ENCODE measurements at places on chromosomes 6 and 20.

DNA sequence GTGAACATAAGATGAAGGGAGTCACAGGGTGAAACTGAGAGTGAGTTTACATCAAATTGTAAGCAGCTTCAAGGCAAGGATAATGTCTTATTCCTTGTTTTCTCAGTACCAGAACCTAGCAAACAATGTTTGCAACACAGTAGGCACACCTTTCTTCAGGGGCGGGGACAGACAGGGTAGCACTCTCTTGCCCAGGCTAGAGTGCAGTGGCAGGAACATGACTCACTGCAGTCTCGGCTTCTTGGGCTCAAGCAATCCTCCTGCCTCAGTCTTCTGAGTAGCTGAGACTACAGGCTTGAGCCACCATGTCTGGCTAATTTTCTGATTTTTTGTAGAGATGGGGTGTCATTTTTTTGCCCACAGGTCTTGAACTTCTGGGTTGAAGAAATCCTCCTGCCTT, 299.8 kb downstream of the CD83 start:
- no peak for DNase-seq

DNA sequence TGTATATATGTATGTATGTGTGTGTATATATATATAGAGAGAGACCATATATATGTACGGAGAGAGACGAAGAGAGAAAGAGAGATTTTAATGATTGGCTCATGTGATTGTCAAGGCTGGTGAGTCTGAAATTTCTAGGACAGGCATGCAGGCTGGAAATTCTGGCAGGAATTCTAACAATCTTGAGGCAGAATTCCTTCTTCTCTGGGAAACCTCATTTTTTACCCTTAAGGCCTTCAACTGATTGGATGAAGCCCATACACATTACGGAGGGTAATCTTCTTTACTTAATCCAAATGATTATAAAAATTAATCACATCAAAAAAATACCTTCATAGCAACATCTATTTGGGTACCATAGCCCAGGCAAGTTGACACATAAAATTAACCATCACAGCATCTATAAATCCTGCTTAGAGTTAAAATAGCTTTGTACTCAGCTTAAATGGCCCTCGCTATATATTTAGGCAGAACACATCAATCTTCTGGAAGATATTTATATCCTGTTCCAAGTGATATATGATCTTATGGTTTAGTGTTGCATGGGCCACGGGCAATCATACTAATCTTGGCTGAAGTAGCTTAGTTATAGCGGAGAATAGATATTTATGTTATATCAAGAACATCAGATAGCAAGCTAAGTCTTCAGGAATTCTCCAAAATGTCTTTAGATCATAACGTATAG, 36.6 kb downstream of the ABRACL start:
- no peak for DNase-seq

- no peak for DNase-seq
These were observed 38.8 kb downstream of the C6orf52 start for GRCh38 chr6:10655508-10656055.

GRCh38 chr20:43838703-43839060, 76.0 kb upstream of the TOX2 start:
- DNase-seq = no peak

- no peak for DNase-seq
These were observed 183.2 kb downstream of the HIVEP2 start for GRCh38 chr6:142761756-142762155.

- DNase-seq = no peak
These were observed 66.5 kb upstream of the LY86 start for GRCh38 chr6:6521961-6522482.

DNA sequence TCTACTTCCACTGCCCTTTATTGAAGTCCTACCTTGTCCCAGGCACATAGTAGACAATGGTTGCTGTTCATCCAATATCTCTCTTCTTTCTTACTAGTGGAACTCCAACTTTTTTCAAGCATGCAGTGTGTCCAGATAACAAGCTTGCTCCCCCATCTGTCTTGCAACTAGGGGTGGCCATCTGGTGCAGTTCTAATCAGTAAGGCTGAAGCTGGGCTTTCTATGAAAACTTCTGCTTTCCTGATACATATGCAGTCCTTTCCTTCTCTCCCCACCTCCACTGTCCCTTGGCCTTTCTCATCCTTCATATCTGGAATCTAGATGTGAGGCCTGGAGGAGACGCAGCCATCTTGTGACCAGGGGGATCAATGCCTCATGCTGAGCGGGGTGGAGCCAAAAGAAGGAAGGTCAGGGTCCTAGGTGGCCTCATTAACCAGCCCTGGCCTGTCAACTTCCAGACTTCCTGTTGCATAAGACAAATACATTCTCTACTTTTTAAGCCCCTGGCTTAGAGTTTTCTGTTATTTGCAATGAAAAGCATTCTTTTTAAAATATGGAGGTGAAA, 59.6 kb upstream of the ZFP64 start:
- DNase-seq = no peak

DNA sequence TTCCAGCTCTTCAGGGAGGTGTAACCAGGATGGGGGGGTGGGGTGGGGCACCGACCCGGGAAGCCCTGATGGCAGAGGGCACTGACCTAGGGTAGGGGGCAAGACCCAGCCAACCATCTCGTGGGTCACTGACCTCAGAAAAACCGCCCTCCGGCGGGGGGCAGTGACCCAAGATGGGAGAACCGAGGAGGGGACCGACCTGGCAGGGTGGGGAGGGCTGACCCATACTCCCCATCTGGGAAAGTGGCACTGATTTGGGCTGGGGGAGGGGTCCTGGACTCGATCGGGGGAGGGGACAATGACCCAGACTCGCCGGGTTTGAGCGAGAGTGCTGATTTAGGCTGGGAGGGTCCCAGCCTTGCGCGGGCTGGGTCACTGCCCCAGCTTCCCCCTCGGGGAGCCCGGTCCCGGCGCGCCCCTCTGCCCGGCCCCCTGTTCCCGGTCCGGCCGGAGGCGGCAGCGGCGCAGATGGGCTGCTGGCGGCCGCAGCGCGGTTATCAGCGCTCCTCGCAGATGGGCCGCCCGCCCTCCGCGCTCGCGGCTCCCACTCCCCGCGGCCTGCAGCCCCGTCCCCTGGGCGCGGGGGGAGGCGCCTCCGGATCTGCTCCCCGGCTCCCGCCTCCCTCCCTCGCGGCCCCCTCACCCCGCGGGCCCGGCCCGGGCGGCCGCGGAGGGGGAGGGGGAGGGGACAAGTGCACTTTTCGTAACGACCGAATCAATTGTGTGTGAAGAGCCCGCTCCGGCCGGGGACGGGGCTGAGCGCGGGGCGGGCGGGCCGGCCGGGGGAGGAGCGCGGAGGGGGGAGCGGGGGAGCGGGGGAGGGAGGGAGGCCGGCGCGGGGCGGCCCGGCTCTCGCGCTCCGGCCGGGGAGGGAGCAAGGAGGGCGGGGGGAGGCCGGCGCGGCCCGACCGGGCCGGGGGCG, 2.2 kb downstream of the NOL4L start:
- DNase-seq = no peak

DNA sequence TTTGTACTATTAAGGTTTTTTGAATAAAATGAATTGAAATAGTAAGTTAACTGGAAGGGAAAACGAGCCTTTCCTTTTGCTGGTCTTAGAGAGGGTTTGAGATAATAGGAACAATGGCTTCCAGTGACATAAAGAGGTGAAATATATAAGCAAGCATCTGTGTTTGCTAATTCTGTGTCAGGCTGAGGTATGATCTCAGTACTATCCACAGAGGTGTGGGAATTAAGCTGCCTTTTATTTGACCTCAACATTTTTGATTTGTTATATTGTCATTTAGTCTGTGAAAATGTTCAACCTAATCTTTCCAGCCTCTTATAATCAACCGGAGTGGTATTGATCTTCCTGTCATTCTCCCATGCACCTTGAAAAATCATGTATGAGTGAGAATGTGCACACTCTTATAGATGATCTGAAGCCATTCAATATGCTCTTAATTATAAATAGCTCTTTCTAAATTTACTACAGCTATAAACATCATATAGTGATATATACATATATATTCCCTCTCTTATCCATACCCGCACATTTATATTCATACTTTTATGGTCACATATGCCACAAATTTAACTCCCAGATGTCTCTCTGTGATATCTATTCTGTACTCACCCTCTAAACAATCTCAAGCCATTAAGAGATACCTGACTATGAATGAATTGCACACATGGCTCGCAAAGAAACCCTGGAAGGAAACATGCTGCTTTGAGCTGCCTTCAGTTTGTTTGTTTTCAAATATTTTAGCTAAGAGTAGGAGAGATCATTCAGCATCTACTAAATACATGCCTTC, 754.7 kb upstream of the NRSN1 start:
- no peak for DNase-seq

- no peak for DNase-seq
These were observed 47.7 kb downstream of the CTNNBL1 start for GRCh38 chr20:37741570-37741969.

DNA sequence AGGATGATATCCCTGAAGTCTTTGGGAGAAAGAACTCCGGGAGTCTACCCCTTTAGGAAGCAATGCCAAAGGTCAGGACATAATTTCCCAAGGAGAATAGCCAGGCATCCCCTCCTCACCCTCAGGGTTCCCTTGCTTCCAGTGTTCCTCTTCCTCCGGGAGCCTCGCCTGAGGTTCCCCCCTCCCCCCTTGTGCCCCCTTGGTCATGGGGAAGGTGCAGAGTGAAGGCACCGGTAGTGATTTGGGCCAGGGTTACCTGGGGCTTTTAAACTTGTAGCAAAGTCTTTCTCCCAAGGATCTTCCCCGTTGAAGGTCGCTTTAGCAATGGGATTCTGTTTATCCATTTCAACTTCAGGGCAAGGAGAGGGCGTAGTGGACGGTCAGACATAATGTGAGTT, 1.2 kb downstream of the ISM1 start:
- DNase-seq = no peak

DNA sequence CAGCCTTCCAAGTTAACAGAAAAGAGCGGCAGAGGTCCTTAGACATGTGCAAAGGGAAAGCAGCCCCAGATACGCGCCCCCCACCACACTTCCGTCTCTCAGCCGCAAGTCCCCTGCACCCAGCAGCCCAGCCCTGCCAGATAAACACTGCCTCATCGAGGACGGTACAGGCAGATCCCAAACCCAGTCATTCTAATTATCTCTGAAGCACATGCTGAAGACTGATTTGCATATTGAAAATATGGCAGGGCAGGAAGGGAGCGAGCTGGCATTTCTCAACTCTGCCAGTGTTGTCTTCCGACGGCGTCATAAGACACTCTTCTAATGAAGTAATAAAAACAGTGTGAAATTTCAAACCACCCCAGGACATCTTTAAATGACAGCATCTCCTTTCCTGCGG, 122.8 kb upstream of the CDH4 start:
- no peak for DNase-seq

DNA sequence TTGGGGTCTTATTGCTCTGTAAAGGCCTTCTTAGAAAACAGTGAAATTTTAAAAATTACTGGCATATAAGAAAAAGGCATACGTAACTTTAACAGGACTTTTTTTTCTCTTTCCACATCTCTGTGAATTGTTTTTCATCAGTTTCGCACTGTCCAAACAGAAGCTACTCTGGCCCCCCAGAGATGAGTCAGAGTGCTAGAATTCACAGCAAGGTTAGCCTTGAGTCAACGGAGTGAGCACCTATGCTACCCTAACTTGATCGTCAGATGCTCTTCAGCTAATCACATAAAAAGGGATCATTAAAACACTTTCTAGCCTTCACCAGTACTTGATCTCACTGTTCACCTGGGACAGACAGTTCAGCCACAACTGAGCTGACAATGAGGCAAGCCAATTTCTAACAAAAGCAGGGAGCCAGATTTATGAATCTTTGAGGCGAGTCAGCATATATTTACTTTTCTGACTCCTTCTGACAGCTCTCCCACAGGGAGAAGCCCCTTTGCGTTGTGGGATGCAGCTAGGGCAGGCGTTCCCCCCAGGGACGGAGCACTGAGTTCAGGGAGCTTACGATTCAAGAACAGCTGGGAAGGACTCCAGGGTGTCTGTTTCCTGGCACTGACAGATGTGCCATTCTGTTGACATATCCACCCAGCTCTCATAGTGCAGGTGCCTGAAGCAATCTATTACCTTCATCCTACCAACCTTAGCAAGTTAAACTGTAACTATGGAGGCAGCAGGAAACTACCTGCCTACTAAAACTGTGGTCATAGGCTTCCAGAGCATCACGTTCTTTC, 46.4 kb upstream of the SPDEF start:
- DNase-seq = no peak

GRCh38 chr20:63915471-63915870, 20.5 kb downstream of the DNAJC5 start:
- no peak for DNase-seq

DNA sequence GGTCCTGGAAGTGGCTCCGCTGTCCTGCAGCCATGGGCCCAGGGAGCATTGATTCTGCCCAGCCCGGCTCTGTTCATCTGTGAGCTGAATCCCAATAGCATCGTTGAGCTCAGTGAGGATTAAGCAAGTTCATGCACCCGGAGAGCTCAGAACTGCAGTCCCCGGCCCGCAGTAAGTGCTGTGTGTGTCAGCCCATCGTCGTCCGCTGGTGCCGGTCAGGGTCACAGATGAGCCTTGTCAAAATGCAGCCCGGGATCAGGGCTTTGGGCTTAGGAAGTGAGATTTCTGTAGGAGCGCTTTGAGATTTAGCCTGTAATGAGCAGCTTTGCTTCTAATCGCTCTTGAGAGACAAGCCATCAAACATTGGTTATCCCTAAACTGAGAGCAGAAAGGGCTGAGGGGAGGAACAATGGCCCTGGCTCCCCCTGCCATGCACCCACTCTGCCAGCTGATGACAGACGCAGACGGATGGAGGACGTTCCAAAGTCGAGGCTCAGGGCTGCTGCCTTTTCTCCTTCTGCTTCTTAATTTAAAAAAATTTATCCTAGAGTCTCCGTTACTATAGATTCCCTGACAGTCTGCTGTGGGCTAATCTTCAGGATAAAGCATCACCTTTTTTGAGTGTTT, 25.6 kb upstream of the SULF2 start:
- DNase-seq = no peak

GRCh38 chr20:17725094-17725835, 25.5 kb downstream of the BANF2 start:
- DNase-seq = no peak

DNA sequence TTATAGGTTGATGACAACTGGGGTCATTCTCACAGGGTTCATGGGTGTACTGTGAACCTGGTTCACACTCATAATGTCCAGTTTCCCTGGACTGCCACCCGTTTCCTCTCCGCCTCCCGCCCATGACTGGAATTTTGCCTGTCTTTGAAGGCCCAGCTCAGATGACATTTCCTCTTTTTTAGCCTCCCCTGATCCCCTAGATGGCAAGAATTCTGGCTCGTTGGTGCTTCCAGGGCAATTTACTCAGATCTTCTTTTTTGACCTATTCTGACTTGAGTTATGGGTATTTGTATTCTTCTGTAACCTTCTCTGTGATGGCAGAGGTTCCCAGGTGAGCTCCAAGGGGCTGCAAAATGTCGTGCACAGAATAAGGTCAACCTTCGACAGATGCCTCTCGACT, 5.7 kb upstream of the CITED2 start:
- no peak for DNase-seq

- DNase-seq = no peak
These were observed 33.1 kb upstream of the FAM135A start for GRCh38 chr6:70380252-70380651.

- DNase-seq = peak; percentile 75
These were observed at the start of gene SNAP91 for GRCh38 chr6:83708970-83709747. Gene SNAP91, minus strand, starts transcription at chr6:83709101. Its CDS starts 1,174 bp downstream, at chr6:83707927.

- peak; percentile 4 for DNase-seq
These were observed 15.0 kb upstream of the TFAP2A start for GRCh38 chr6:10429638-10430427.
